ENCODE measurements at places on chromosomes 1 and 21.

GRCh38 chr1:113811156-113811887 lies 954 bp downstream of the RSBN1 start:
- peak; percentile 17 for DNase-seq

DNA sequence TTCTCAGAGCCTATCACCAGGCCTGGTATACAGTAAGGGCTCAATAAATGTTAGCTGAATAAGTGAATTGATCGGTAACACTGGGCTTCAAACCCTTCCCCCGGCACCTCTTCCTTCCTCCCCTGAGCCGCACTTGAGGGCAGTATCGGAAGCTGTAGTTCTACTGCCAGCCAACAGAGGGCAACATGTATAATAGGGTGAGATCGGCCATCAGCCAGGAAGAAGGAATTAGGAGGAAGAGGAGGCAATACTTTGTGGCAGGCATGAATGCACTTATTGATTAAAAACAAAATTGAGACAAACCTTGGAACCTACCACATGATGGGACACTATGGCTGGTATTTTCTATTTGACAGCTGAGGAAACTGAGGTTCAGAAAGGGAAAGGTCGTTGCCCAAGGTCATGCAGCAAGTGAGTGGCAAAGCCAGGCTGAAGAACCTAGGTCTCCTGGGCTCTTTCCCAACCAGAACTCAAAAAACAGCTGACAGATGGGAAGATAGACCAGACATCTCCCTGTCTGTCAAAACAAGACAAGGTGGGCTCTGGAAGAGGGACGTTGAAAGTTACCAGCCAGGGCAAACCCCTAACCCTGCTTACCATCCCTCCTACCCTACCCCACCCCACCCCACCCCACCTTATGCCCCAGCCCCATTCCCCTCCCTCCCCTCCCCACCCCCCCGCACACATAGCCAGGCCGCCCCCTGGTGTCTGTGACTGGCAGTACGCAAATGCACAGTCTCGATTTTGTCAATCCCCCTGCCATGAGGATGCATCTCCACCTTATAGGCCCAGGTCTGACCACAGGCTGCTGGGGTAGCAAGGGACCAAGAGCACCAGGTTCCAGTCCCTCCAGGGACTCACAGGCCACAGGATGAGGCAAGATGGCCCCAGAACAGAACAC lies 107.3 kb upstream of the RUNX3 start:
- DNase-seq = no peak

- DNase-seq = no peak
Measured at GRCh38 chr1:30052178-30052577, 671.2 kb downstream of the MATN1 start.

DNA sequence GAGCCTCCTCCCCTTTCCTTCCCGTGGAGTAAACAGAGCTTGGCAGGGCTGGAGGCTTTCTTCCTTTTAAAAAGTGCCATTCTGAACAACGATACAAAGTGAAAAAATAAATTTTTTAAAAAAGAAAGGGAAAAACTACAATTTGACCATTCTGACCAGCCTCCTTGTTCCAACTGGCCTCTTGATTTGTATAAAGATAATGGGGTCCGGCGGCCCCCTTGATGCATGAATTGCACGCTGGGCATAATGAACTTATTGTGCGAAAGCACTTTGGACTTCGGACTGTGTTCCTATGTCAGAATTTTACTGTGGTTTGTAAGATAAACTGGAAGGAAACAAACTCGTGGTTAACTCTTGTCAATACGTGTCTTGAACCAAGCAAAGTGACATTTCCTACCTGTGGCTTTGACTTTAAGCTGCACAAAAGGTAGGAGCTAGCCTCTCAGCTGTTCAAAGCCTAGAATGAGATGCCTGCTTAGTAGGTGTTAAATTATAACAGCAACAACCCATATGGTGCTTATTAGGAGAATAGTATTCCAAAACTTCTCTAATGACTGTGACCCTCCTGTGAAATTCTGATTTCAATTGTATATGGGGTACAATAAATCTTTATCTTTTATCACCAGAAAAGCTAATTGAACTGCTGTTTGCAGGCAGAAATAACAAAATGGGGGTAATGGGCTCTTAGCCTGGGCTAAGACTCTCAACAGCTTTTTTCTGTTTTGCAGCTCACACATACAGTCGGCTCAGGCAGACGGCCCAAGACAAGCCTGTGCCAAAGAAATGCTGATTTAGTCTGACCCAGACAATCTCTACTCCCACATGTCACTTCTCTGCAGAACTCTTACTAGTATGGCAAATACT lies 9.3 kb downstream of the IRF2BP2 start:
- DNase-seq = no peak

DNA sequence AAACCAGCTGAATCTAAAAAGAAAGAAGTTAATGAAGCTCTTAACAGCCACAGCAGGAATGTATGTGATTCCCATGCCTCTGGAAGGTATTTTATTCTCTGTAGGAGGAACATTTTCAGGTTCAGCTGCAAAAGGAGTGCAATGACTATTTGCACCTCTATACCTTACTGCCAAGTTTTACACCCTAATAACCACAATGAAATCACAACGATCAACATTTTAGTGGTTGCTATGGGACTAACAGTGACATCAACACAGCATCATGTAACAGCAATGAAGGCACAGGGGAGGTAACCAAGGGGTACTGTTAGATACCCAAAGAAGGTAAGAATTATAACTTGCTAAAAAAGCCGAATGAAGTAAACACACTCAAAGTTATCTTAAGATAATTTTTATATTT lies 116.3 kb upstream of the HP1BP3 start:
- DNase-seq = no peak

GRCh38 chr1:161285521-161285920 lies 24.2 kb downstream of the MPZ start:
- DNase-seq = no peak
